Inflammatory macrophage treated with lipopolysaccharide for 4 hours (primary cell): ENCODE measurements at places on chromosomes 6 and 20.

GRCh38 chr6:130526466-130526865 lies 160.6 kb downstream of the TMEM200A start:
- DNase-seq, result no peak

DNA sequence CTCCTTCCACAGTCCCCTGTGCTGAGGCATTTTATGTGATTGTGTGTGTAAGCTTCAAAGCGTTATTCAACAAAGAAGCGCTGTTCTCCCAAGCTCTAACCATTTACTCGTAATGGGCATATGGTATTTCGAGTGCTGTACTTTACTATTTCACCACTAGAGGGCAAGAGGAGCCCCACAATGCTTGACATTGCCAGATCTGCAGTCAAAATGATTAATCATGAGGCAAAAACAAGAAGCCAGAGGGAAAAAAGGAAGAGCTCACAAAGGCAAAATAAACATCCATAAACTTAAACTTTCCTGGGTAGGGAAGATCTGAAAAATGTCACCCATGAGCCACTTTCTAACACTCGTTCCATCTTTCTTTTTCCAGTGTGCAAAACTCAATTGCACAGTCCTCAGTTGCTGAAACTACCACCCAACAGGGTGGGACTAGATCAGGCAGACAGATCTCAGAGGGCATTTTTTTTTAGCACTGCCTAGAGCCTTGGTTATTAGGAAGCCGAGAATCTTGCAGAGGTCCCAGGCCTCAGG lies 215.0 kb upstream of the PLCB4 start:
- peak; percentile 72 for DNase-seq

DNA sequence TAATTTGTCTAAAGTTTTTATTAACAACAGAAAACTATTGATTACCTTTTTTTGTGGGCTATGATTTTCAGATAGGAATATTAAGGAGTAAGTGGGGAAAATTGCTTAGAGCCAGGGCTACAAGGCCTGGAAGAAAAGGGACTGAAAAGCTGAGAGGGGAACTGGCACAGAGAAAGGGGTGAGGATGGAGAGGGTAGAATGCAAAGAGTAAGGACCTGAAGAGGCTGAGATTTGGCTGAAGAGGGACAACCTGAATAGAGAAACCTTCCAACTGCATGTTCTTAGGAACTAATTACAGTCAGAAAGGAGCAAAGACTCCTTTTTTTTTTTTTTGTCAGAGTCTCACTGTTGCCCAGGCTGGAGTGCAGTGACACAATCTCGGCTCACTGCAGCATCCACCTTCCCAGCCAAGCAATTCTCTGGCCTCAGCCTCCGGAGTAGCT lies 16.7 kb downstream of the BTN2A1 start:
- DNase-seq, result no peak

- no peak for DNase-seq
Measured at GRCh38 chr20:48541581-48542071, 286.2 kb downstream of the PREX1 start.

DNA sequence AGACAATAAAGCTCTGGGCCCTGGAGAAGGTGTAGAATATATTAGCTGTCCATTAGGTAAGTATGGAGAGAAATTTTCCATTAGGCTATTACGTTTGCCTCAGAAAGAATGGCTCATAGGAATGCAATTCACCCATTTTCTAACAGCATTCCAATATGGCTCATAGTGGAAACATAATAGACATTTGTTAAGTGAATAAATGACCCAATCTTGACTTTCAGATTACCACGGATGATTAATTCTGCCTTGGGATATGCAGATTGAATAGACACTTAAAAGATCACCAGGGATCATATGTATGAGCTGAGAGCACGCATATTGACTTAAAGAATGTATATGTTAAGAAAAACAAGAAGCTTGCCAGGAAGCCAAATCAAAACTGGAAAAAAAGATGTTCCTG lies 209.1 kb upstream of the CDYL start:
- no peak for DNase-seq
